ENCODE measurements at places on chromosomes 1 and 21.

DNA sequence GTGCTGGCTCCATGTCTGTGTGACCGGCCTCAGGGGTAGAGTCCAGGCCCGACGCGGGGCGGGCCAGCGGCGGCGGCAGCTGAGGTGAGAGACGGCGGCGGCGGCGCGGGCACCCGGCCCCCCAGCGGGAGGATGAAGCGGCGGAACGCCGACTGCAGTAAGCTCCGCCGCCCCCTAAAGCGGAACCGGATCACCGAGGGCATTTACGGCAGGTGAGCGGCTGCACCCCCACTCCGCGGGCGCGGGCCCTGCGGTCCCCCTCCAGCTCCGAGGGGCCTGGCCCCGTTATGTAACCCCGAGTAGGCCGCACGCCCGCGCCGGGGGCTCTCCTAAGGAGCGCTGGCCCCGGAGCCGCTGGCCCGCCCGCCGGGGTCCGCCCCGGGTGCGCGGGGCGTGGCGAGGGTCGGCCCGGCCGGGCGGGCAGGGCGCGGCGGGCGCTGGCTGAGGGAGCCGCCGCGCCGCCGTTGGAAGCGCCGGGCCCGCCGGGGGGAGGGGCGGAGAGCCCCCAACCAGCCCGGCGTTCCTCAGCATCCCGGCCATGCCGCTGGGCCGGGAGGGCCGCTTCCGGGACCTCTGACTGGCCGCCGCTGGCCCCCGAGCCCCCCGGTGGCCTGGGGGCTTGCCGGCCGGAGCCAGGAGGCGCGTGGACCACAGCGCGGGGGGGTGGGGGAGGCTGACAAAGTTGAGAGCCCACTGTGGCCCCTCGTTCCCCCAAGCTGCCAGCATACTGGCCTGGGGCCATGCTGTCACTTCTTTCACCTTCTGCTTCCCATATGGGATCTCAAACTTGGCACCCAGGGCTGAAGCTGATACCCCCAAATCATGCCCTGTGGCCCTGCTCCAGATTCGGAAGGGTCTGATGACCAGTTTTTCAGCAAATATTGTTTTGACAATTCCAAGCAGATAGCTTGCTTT is 527 bp downstream of the MACO1 start:
- DNase-seq: peak; percentile 8

GRCh38 chr1:156122519-156123355 is 8.2 kb downstream of the LMNA start:
- DNase-seq: no peak

DNA sequence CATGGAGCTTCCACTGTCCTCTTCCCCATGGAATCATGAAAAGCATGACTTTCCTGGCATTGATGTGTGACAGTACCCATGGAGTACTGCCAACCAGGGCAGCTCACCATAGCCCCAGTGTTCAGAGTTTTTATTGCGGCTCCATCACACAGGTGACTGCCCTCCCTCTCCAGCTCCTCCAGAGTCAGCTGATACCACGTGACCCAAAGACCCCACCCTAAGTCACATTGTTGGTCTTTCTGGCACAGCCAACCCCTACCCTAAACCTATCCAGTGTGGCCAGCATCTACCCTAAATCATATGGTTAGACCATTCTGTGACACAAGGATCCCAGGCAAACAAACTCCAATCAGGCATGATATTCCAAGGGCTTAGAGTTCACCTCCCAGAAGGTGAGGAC is 77.4 kb upstream of the VAMP3 start:
- DNase-seq: no peak

DNA sequence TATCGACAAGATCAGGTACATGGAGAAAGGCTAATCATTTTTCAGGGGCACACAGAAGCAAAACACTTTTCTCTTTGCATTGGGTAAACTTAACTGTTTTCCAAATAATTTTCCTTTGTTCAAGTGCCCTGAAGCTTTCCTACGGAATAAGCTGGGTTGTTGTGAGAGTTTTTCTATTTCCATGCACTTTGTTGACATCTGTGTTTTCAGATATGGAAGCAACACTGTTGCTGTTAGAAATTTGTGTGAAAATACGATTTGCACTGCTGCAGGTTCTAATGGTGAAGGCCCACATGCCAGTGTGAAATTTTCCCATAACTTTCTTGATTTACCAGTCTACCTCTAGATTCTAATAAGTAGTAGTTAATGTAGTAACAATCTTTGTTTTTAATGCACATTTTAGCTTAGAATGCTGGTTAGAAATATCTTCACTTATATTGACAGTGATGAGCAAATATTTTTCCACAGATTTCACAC is 18.3 kb downstream of the NFYC start:
- DNase-seq: no peak

GRCh38 chr1:174964261-174964971 is 35.3 kb upstream of the CACYBP start:
- peak; percentile 12 for DNase-seq

DNA sequence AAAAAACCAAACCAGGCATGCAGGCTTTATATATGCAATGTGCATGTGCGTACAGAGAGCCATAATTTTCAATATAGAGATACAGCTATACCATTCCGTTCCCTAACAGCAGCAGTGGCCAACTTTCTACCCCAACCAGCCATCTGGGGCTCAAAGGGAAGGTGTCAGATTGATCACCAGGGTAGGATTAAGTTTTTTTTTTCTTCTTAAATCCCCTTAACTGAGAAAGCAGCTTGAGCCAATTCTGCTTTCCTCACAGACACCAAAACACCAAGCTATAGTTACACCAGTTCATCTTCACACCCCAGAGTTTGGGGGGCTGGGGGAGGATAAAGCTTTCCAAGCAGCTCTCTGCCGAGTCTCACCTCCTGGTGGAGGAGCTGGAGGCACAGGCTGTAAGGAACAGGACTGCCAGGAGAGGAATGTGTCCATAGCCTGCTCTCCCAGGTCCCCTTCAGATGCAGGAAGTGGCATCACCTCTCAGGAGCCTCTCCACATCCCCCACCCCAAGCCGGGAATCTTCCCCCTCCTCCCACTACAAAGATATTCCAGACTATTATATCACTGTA is 87.9 kb downstream of the SSBP3 start:
- no peak for DNase-seq

- no peak for DNase-seq
Measured at GRCh38 chr1:201125800-201126199, 1.2 kb downstream of the ASCL5 start.

- no peak for DNase-seq
Measured at GRCh38 chr1:227120826-227121225, 180.7 kb downstream of the COQ8A start.
